NCI-H69 (cell line): ENCODE measurements at places on chromosomes 1 and 21.

DNA sequence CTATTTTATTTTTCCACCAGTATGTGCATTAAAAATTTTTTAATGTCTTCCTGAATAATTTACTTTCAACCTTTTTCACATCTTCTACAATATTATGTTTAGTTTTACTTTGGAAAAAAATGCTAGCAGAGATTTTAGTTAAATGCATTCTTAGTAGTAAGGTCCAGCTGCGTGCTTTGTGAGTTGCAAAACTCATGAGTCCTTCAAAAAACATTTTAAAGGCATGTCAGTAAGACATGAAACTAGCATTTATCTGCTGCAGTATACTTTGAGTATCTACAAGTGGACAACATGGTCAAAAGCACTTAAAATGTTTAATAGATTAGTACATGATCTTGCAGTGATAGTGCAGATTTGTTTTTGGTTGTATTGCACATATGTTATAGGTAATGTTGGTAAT, 139.0 kb downstream of the HS2ST1 start:
- no peak for DNase-seq

DNA sequence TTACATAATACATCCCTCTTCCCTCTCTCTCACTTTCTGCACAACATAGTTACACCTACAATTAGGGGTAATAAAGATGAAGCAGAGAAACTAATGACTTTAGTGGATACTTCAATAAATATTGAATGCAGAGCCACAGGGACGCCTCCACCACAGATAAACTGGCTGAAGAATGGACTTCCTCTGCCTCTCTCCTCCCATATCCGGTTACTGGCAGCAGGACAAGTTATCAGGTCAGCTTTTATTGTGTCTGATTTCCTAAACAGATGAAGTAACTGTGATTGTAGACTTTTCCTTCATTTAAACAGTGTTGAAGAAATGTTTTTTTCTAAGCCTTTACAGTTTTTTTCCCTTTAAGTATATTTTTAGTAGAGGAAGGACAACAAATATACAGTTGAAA, 281.6 kb downstream of the TPR start:
- peak; percentile 60 for DNase-seq

DNA sequence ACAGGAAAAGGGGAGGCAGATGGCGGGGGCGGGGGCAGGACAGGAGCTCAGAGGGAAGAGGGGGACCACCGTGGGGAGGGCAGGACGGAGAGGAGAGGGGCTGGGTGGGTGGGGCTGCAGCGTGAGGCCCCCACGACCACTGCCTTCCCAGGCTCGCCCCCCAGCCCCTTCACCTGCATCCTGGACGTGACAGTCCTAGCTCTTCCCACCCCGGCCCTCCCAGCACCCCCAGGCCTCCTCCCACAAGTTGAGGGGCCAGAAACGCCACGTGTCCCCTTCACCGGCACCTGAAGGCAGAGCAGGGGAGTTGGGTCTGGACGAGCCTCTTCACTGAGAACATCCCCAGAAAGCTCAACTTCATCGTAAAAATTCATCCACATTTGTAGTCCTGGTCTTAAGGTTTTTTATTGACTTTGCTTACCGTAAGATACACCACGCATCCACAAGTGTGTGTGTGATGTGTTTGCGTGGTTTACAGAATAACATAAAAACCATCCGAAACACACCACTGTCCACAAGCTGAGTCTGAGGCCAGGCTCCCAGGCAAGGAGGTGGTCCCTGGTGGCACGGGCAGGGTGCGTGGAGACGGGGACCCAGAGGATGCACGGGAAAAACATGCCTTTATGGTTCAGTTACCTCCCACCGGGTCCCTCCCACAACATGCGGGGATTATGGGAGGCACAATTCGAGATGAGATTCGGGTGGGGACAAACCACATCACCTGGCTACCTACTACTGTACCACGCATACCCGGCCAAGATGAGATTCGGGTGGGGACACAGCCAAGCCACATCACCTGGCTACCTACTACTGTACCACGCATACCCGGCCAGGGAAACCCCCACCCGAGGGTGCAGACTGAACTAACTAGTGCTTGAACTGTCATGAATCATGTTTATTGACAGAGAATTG, 13.9 kb upstream of the COL18A1 start:
- no peak for DNase-seq

DNA sequence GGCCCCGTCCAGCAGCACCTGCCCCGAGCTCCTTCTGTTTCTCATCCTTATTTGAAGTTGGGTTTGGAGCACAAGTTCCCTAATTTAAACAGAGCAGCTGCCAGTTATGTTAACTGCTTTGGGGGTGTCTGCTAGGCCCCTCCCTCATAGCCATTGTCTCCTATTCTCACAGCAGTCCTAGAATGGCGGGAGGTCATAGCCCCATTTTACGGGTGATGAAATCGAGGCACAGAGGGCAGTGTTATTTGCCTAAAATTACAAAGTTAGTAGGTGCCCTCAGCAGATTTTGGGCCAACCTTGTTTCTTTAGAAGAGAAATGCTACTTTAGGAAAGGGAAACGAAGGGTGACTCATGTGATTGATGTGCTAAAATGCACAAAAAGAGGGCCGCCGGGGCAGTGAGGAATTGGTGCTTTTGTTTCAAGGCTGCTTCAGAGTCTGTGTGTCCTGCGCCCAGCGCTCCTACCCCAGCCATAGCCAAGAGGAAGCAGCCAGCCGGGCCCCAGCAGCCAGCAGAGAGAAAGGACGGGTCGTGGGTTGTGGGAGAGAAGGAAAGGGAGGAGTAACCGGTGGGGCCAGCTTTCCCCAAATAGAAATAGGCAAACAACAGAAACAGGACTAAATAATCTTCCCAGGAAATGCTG, 13.0 kb downstream of the VANGL1 start:
- no peak for DNase-seq

GRCh38 chr1:241926141-241926540, 31.4 kb upstream of the BECN2 start:
- no peak for DNase-seq

DNA sequence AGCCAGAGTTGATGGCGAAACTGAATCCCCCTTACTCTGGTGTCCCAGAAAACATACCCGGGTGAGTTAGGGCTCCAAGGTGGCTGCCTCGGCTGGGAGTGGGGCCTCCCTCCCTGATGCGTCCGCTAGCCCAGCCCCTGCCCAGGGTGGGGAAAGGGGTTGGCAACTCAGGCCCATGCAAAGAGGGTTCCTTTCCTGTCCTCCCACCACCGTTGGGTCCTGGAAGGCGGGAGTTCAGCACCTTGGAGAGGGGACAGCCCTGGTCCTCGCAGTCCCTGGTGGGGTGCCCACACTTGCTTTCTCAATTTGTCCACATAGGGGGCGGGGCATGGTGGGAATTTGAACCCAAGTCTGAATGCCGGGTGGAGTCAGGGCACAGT, 6.1 kb downstream of the SRM start:
- no peak for DNase-seq

- peak; percentile 80 for DNase-seq
Measured at GRCh38 chr1:29758781-29759499, 522.6 kb downstream of the PTPRU start.

DNA sequence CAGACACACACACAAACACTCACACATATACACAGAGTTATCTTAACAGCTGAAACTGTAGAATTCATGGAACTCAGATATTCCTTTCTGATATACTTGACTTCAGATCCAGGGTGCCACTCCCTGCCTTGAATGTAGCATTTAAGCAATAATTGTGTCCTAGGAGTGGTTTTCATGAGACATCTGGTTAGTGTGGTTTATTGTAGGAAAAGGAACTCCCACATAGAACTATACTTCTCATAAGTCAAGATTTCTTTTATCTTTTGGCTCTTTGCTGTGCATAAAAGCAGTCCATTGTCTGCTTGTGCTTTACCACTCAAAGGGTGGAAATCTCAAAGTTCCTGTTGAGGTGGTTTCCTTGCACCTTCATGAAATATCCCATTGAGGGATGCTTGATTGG, 272.6 kb upstream of the SGIP1 start:
- DNase-seq = no peak

- DNase-seq = no peak
Measured at GRCh38 chr1:205060746-205061145, 17.7 kb downstream of the CNTN2 start.

GRCh38 chr1:182071924-182072323, 10.4 kb upstream of the ZNF648 start:
- DNase-seq = no peak

- peak; percentile 58 for DNase-seq
Measured at GRCh38 chr1:71080230-71080738, 551 bp downstream of the ZRANB2 start.

DNA sequence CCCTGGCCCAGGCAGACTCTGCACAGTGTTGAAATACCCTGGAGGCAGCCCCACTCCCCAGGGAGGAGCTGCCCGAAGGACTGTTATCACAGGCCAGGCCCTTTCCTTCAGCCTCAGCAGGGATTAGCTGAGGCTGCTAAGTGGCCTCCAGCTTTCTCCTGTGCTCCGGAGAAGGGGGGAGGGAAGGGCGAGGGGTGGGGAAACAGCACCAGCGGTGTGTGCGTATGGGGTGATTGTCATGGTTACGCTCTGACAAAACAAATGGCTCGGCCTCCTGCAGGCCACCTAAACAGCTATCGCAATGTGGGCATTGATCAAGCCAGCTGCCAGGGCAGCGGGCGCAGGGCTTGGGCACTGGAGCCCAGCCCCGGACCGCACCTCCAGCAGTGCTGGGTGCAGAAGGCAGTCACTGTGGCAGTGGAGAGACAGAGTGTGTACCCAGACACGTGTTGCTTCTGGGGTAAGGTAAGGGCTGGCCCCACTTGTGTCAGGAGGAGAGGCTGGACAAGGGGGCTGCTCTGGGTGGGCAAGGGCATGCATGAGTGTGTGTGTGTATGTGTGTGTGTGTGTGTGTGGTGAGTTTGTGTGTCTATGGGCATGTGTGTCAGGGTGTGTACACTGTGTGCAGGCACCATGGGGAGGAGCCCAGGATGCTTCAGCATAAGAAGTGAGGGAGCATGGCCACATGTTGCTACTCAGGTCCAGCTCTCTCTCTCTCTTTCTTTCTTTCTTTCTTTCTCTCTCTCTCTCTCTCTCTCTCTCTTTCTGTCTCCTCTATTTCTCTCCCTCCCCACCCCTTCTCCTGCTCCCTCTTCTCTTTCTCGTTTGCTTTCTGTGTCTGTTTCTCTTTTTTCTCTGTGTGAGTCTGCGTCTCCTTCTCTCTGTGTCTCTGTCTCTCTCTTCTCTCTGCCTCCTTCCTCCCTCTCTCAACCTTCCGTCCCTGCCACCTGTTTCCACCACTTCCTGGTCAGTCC, at the start of gene VWA5B1:
TSS of gene VWA5B1 (plus strand) at position 252 of the 974 bp plus-strand sequence. CDS start 19,727 bp downstream, outside the sequence.
- DNase-seq = peak; percentile 91

DNA sequence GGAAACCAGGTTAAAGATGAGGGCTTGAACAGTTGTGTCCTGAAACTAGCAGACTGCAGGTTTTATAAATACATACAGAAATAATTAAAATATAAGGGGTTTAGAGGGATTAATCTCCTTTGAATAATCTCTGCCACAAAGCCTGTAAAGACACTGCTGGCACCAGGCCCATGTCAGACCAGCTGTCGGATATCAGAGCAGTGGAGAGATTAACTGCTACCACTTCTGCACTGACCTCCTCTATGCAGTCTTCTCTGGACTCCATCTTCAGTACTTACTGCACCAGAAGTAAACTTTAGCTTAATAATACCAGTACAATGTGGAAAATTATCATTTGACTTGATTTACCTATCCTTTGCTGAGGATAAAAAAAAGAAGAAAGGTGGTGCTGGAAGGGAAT, 128.6 kb downstream of the LHX4 start:
- DNase-seq = peak; percentile 71
